Muscle of leg (tissue), 16 donors: ENCODE measurements at places on chromosomes 4 and X. TPM values are rescaled to one million over a fixed set of nuclear protein-coding genes. Genes with fewer than 3 reads are reported as not detected.
A peak's percentile ranks its signal among the peaks of the same experiment; 100 is the strongest.

GRCh38 chrX:95076449-95076848, 1402.4 kb downstream of the FAM133A start:
- no peaks in the 10 kb centered on the region for H3K36me3 ChIP-seq
- H3K27ac ChIP-seq, result no peak overlapping the region
- H3K27me3 ChIP-seq, result peaks cover 16% of the 10 kb centered on the region
- DNase-seq, result no peak
- no peaks in the 10 kb centered on the region for H3K4me1 ChIP-seq
- H3K4me3 ChIP-seq, result no peak overlapping the region

GRCh38 chr4:121736735-121737351, 28.1 kb downstream of the SMIM43 start:
- H3K27me3 ChIP-seq, result no peaks in the 10 kb centered on the region
- peaks cover 12% of the 10 kb centered on the region for H3K4me1 ChIP-seq
- no peaks in the 10 kb centered on the region for H3K36me3 ChIP-seq
- no peak overlapping the region for H3K4me3 ChIP-seq
- H3K27ac ChIP-seq, result no peak overlapping the region

DNA sequence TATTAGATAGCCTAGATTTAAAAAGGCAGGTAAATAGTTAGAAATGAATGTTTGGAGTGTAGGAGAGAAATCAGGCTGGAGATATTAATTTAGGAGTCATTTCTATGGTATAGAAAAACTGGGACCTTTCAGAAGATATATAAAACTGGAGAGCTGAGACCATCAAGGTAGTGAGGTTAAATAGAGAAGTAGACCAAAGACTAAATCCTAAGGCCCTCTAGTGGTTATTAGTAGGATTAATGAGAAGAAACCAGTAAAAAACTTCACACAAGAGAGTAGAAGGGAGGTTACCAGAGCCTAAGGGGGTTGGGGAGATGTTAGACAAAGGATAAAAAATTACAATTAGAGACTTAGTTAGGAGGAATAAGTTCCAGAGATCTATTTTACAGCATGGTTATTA, 351.0 kb upstream of the SPANXN1 start:
- H3K4me3 ChIP-seq, result no peak overlapping the region
- H3K27ac ChIP-seq, result no peak overlapping the region
- H3K27me3 ChIP-seq, result no peaks in the 10 kb centered on the region
- H3K36me3 ChIP-seq, result no peaks in the 10 kb centered on the region
- no peak for DNase-seq
- H3K4me1 ChIP-seq, result no peaks in the 10 kb centered on the region

DNA sequence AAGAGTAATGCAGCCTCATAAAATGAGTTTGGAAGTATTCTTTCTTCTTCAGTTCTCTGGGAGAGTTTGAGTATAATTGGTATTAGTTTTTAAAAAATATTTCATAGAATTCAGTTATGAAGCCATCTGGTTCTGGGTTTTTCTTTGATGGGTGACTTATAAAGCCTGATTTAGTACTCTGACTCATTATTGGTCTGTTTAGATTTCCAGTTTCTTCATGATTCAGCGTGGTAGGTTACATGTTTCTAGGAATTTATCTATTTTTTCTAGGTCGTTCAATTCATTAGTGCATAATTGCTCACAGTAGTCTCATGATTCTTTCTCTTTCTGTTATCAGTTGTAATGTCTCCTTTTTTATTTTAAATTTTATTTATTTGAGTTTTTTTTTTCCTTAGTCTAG, 111.2 kb downstream of the CEP44 start:
- no peaks in the 10 kb centered on the region for H3K36me3 ChIP-seq
- no peak overlapping the region for H3K27ac ChIP-seq
- H3K4me3 ChIP-seq, result no peak overlapping the region
- H3K4me1 ChIP-seq, result peaks cover 2% of the 10 kb centered on the region
- DNase-seq, result no peak

GRCh38 chr4:26171501-26171900, 149.3 kb upstream of the RBPJ start:
- no peaks in the 10 kb centered on the region for H3K27me3 ChIP-seq
- no peak overlapping the region for H3K4me3 ChIP-seq
- H3K4me1 ChIP-seq, result peaks cover 47% of the 10 kb centered on the region
- H3K27ac ChIP-seq, result peak overlapping the region; percentile 91
- no peak for DNase-seq
- H3K36me3 ChIP-seq, result no peaks in the 10 kb centered on the region

QRFPR gene
- 1.0 TPM for polyA plus RNA-seq
